Esophagus muscularis mucosa (tissue), 4 donors: ENCODE measurements at places on chromosomes 1 and 21. TPM values are rescaled to one million over a fixed set of nuclear protein-coding genes. Genes with fewer than 3 reads are reported as not detected.

Gene CSRP1
- 5,892 TPM for total RNA-seq

GRCh38 chr21:37904856-37905255 is 11.4 kb downstream of the KCNJ6 start:
- no peak for DNase-seq

GRCh38 chr1:39272027-39272797 is 67.7 kb downstream of the MACF1 start:
- DNase-seq, result no peak

- DNase-seq, result no peak
Measured at GRCh38 chr1:62746809-62747138, 37.2 kb upstream of the ATG4C start.

GRCh38 chr1:218368686-218369085 is 23.6 kb downstream of the TGFB2 start:
- no peak for DNase-seq

DNA sequence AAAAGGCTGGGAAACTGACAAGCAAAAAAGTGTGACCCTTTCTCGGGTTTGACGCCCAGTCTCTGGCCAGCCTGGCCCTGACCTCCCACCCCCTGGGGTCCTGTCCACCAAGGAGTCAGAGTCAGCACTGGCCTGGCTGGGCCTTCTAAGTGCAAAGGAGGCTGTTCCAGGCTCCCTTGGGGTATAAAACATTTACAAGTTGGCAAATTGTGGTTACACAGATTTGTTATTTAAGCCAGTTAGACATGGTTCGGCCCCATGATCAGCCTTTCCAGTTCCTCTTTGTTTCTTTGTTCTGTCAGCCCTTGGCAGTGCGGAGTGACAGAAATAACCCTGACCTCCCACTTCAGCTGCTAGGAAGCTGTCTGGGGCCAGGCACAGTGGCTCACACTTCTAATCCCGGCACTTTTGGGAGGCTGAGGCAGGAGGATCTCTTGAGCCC is 161.6 kb upstream of the RAB4A start:
- no peak for DNase-seq

DNA sequence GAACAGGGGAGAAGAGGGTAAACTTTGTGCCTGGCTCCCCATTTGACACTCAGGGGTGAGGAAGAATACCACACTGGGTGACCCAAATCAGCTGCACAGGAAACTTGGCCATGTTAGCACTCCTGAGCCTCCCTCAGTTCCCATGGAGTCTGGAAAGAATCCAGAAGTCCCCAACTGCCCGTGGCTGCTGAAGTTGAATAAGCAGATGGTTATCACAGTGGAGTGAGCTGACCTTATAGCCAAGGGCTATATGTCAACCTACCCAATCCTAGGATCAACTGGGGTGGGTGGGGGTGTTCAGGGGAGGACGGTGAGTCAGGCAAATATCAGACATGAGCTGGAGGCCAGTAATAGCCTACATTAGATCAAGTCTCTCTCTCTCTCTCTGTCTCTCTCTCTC is 20.4 kb downstream of the KCNH1 start:
- no peak for DNase-seq

GRCh38 chr1:1013922-1014648 is 788 bp downstream of the ISG15 start:
- no peak for DNase-seq

DNA sequence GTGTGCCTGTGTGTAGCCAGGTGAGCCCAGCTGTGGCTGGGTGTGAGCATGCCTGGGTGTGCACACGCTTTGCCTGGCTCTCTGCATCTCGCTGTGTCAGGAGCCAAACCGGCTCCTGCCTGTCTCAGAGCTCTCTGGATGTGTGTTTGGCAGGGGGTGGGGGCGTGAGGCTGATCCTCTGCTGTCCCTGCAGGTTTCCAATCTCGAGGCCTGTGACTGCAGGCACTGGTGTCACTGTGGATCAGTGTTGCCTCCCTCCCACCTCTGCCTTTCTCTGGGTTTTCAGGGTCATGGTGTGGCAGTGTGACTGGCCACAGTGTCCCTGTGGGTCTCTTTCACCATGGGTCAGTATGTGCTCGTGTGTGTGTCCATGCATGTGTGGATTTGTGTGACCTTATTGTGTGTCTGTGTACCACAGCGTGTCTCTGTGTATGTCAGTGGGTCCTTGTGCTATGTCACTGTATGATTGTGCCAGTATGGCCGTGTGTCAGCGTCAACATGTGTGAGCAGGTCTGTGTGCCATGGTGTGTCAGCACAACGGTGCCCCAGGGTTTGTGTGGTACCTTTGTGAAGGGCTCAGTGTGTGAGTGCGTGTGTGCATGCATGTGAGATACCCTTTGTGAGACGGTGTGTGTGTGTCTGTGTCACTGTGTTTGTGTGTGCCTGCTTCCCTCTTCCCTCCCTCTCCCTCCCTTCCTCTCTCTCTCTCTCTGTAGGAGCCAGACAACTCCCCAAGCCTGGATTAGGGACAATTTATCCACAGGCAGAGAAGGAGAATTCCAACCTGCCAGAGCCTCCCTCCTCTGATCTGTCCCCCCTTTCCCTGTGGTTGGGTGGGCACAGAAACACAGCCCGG is 43.4 kb downstream of the AHDC1 start:
- no peak for DNase-seq
